ENCODE measurements at places on chromosomes 13 and 19. TPM values are rescaled to one million over a fixed set of nuclear protein-coding genes. Genes with fewer than 3 reads are reported as not detected.

- H3K4me1 ChIP-seq, result no peaks in the 10 kb centered on the region
- no peak overlapping the region for H3K4me3 ChIP-seq
- DNase-seq, result no peak
- H3K27me3 ChIP-seq, result no peaks in the 10 kb centered on the region
- H3K36me3 ChIP-seq, result no peaks in the 10 kb centered on the region
- H3K27ac ChIP-seq, result no peak overlapping the region
Observed at GRCh38 chr13:86383151-86383550, 583.9 kb upstream of the SLITRK6 start.

GRCh38 chr19:17784201-17785008 is 10.5 kb upstream of the B3GNT3 start:
- peak overlapping the region; percentile 77 for H3K27ac ChIP-seq
- no peaks in the 10 kb centered on the region for H3K27me3 ChIP-seq
- no peak overlapping the region for H3K4me3 ChIP-seq
- H3K36me3 ChIP-seq, result peaks cover 39% of the 10 kb centered on the region
- DNase-seq, result peak; percentile 85

DNA sequence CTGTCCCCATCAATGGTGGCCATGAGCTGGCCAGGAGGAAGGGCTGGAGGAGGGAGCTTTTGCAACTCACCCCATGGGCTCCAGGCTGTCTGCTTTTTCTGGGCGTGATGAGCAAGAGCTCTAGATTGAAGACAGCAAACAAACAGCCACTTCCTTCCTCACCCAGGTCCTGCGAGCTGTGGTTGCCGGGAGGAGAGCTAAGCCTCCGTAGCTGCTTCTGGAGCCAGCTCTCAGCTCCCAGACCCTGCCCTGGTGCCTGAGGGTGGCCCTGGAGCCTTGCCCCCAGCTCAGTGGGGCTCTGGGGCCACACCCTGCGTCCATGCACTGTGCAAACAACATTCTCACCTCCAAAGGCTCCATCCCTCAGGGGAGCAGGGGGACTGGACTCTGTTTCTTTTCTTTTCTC is 6.2 kb downstream of the MYO1F start:
- H3K36me3 ChIP-seq, result peaks cover 77% of the 10 kb centered on the region
- peak overlapping the region; percentile 65 for H3K4me3 ChIP-seq
- H3K4me1 ChIP-seq, result peaks cover 87% of the 10 kb centered on the region
- peak overlapping the region; percentile 95 for H3K27ac ChIP-seq
- peak; percentile 83 for DNase-seq

- no peak overlapping the region for H3K4me3 ChIP-seq
- H3K27me3 ChIP-seq, result no peaks in the 10 kb centered on the region
- no peak overlapping the region for H3K27ac ChIP-seq
- peaks cover 39% of the 10 kb centered on the region for H3K36me3 ChIP-seq
- no peaks in the 10 kb centered on the region for H3K4me1 ChIP-seq
- DNase-seq, result no peak
Observed at GRCh38 chr19:27779954-27780353, 1433.0 kb downstream of the UQCRFS1 start.

GRCh38 chr13:72113076-72113475 is 246.1 kb upstream of the DACH1 start:
- H3K4me3 ChIP-seq, result no peak overlapping the region
- H3K36me3 ChIP-seq, result no peaks in the 10 kb centered on the region
- H3K27ac ChIP-seq, result no peak overlapping the region
- DNase-seq, result no peak
- no peaks in the 10 kb centered on the region for H3K4me1 ChIP-seq

DNA sequence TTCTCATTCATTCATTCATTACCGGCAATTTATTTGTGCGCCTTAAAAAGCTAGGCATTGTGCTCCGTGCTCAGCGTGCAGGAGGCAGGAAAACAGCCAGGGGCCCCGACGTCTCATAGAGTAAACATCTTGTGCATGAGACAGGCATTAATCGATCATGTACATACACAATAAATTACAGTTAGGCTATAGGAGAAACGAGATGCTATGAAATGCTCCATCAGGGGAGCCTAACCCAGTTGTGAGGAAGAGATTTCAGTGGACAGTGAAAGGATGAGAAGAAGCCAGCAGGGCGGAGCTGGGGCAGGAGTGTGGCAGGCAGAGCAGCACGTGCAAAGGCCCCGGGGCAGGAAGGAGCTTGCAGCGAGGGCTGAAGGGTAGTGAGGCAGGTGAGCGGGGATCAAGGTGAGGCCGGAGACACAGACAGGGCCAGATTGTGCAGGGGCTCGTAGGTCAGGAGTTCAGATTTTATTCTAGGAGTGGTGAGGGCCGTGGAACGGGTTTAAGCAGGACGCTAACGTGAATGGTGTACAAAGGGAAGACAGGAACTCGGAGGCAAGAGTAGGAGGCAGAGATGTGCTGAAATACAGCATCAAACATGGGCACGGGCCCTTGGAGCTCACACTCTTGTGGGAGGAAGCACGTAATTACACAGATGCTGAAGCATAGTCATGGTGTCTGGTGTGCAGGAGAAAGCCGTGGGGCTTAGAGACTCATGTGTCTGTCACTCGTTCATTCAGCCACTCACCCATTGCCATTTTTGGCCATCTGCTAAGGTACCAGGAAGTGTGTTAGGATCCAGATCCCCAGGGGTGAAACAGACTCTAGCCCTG is 7.8 kb upstream of the CACNG6 start:
- H3K4me1 ChIP-seq, result peaks cover 17% of the 10 kb centered on the region
- H3K4me3 ChIP-seq, result no peak overlapping the region
- H3K27me3 ChIP-seq, result peaks cover 29% of the 10 kb centered on the region

DPF1 gene
- 0.16 TPM for total RNA-seq

DNA sequence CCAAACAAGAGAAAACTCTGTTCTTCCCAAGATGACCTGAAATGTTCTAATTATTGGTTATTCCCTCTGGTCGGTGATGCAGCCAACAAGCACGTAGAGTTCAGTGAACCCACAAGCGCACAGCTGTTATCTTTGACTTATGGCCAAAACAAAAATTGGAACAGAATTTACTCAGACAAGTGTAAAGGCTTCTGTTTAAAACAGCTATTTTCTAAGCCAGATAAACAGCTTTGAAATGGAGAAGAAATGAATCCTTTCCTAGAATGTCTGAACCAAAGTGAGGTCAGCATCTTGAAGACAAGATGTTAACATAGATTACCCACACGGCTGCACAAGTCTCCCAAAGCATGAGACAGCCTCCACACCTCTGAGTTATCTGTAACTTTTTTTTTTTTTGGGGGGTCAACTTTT is 669.2 kb downstream of the DIAPH3 start:
- H3K4me3 ChIP-seq, result no peak overlapping the region
- no peak overlapping the region for H3K27ac ChIP-seq
- no peak for DNase-seq
- H3K4me1 ChIP-seq, result peaks cover 5% of the 10 kb centered on the region

GRCh38 chr13:93244918-93245280 is 18.3 kb downstream of the GPC6 start:
- H3K4me3 ChIP-seq, result no peak overlapping the region
- H3K27ac ChIP-seq, result no peak overlapping the region
- no peaks in the 10 kb centered on the region for H3K27me3 ChIP-seq

- H3K36me3 ChIP-seq, result peaks cover 9% of the 10 kb centered on the region
- H3K4me3 ChIP-seq, result peak overlapping the region; percentile 84
- H3K27me3 ChIP-seq, result no peaks in the 10 kb centered on the region
- H3K27ac ChIP-seq, result peak overlapping the region; percentile 96
- H3K4me1 ChIP-seq, result peaks cover 20% of the 10 kb centered on the region
- peak; percentile 63 for DNase-seq
Observed at GRCh38 chr19:610071-610800, 20.6 kb downstream of the HCN2 start.

KBTBD6 gene
- 4.9 TPM for total RNA-seq

DNA sequence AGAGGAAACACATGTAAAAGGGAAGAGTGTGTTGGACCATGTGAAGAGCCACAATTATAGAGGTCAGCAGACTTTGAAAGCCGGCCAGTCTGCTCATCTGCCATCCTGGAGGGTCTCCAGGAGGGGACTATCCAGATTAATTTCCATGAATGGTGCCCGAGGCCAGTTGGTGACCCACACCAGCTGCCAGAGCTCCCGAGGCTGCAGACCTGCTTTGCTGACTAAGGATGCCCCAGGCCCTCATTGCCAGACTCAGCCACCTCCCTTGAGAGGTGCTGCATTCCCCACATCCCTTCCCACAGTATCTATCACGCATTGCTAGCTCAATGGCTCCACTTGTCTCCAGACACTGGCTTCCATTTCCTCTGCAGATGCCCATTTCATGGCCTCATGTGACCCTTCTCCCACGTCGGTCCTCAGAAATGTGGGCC is 110.3 kb downstream of the NALCN start:
- no peak overlapping the region for H3K27ac ChIP-seq
- no peaks in the 10 kb centered on the region for H3K4me1 ChIP-seq

- H3K36me3 ChIP-seq, result no peaks in the 10 kb centered on the region
- H3K27ac ChIP-seq, result no peak overlapping the region
- no peaks in the 10 kb centered on the region for H3K27me3 ChIP-seq
- no peak overlapping the region for H3K4me3 ChIP-seq
- no peak for DNase-seq
Observed at GRCh38 chr19:28857967-28858366, 355.0 kb downstream of the UQCRFS1 start.

CA11 gene
- total RNA-seq, result 5.2 TPM

- H3K4me3 ChIP-seq, result no peak overlapping the region
- H3K4me1 ChIP-seq, result no peaks in the 10 kb centered on the region
- H3K27me3 ChIP-seq, result peaks cover 17% of the 10 kb centered on the region
- no peaks in the 10 kb centered on the region for H3K36me3 ChIP-seq
Observed at GRCh38 chr13:44218501-44219240, 155.0 kb upstream of the SERP2 start.

ZNF844 gene
- total RNA-seq, result 1.7 TPM

ZNF547 gene
- total RNA-seq, result 4.4 TPM

ZNF627 gene
- 3.7 TPM for total RNA-seq

GRCh38 chr19:55418185-55418584 is 10.6 kb upstream of the UBE2S start:
- no peak overlapping the region for H3K27ac ChIP-seq
- H3K4me1 ChIP-seq, result peaks cover 25% of the 10 kb centered on the region
- no peak overlapping the region for H3K4me3 ChIP-seq
- H3K36me3 ChIP-seq, result no peaks in the 10 kb centered on the region
- DNase-seq, result peak; percentile 71

DIRAS1 gene
- total RNA-seq, result not detected

CLDN10 gene
- total RNA-seq, result not detected

RASA3 gene
- 39.3 TPM for total RNA-seq

- DNase-seq, result no peak
- peaks cover 2% of the 10 kb centered on the region for H3K4me1 ChIP-seq
- no peaks in the 10 kb centered on the region for H3K36me3 ChIP-seq
- H3K27ac ChIP-seq, result no peak overlapping the region
- no peaks in the 10 kb centered on the region for H3K27me3 ChIP-seq
Observed at GRCh38 chr13:79548902-79549301, 67.9 kb downstream of the NDFIP2 start.

DNA sequence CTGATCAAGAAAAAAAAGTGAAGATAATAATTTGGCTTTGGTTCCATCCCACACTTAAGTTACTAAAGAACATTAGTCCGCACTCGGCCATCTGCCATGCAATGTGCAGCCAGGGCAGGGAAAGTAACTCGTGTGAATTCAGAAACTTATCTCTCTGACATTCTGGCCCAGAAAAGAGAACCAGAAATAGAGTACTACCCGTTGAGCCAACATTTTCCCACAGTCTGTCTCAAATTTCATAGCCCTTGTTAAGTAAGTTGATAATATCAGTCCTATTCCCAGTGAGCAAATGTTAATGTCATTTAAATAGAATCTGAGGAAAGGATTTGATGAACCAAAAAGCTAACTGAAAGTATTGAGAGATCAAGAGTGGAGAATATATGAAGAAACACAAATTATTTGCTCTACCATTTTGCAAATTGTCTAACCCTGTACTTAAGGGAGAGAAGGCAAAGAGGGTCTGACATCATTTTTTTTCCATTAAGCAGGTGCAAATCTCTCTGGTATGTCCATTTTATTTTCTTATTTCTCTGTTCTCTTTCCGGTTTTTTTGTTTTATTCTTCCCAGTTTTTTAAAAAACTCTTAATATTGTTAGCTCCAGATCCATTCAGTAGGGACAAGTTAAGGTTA is 156.3 kb downstream of the NDFIP2 start:
- H3K27me3 ChIP-seq, result peaks cover 3% of the 10 kb centered on the region
- no peaks in the 10 kb centered on the region for H3K36me3 ChIP-seq
- DNase-seq, result no peak
- H3K4me1 ChIP-seq, result no peaks in the 10 kb centered on the region
- no peak overlapping the region for H3K4me3 ChIP-seq
- no peak overlapping the region for H3K27ac ChIP-seq

GRCh38 chr13:47017476-47017875 is 120.6 kb upstream of the HTR2A start:
- H3K27me3 ChIP-seq, result peaks cover under 1% of the 10 kb centered on the region
- no peaks in the 10 kb centered on the region for H3K4me1 ChIP-seq
- H3K27ac ChIP-seq, result no peak overlapping the region
- H3K4me3 ChIP-seq, result no peak overlapping the region
- DNase-seq, result no peak

PRR22 gene
- 5.7 TPM for total RNA-seq

ARMC6 gene
- total RNA-seq, result 35.4 TPM

GRCh38 chr13:50236898-50237318 is 221.7 kb downstream of the KCNRG start:
- H3K36me3 ChIP-seq, result peaks cover 9% of the 10 kb centered on the region
- H3K27ac ChIP-seq, result peak overlapping the region; percentile 62
- peak; percentile 54 for DNase-seq

GRCh38 chr19:21335721-21336120 is 6.5 kb upstream of the ZNF708 start:
- no peaks in the 10 kb centered on the region for H3K4me1 ChIP-seq
- H3K27ac ChIP-seq, result no peak overlapping the region
- peaks cover 13% of the 10 kb centered on the region for H3K36me3 ChIP-seq
- no peaks in the 10 kb centered on the region for H3K27me3 ChIP-seq

- peaks cover 6% of the 10 kb centered on the region for H3K4me1 ChIP-seq
- H3K27ac ChIP-seq, result peak overlapping the region; percentile 5
- no peaks in the 10 kb centered on the region for H3K36me3 ChIP-seq
Observed at GRCh38 chr13:110319774-110320509, 12.9 kb downstream of the COL4A2 start.

DNA sequence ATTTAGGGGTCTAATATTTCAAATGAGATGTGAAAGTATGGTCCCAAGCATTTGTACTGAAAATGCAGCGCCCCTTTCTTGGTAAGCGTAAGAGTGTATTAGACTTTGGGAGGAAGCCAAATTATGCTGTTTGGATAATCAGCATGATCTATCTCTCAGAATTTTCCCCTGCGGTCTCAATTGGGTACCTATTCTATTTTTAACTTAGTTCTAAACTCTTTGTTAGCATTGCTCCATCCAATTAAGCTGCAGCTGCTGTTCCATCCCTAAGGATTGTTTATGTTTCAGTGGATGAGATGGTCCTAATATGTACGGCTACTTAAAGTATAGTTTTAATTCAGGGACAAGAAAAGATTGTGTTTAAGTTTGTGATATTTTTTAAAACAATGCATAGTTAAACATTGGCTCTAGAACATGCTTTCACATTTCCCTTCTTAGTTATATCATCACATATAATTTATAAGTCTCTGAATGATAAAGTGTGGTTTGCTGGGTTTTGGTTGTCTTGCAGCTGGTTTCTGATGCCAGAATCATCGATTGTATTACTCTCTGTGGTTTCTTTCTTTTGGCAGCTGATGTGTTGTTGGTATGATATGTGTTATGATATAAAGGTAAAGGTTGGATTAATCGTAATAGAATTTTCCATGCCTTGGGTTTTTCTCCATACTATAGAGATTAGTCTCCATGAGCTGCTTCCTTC is 15.0 kb downstream of the POLR1D start:
- no peak overlapping the region for H3K4me3 ChIP-seq
- peaks cover 24% of the 10 kb centered on the region for H3K36me3 ChIP-seq

- peak overlapping the region; percentile 90 for H3K4me3 ChIP-seq
- no peak for DNase-seq
- peak overlapping the region; percentile 93 for H3K27ac ChIP-seq
- H3K27me3 ChIP-seq, result no peaks in the 10 kb centered on the region
- H3K4me1 ChIP-seq, result peaks cover 47% of the 10 kb centered on the region
Observed at GRCh38 chr13:78659450-78659730, 435 bp upstream of the OBI1 start.
